Fibroblast of skin of abdomen (primary cell): ENCODE measurements at places on chromosomes 2 and 18.

GRCh38 chr18:46642561-46642960 is 14.5 kb downstream of the LOXHD1 start:
- no peak for DNase-seq

DNA sequence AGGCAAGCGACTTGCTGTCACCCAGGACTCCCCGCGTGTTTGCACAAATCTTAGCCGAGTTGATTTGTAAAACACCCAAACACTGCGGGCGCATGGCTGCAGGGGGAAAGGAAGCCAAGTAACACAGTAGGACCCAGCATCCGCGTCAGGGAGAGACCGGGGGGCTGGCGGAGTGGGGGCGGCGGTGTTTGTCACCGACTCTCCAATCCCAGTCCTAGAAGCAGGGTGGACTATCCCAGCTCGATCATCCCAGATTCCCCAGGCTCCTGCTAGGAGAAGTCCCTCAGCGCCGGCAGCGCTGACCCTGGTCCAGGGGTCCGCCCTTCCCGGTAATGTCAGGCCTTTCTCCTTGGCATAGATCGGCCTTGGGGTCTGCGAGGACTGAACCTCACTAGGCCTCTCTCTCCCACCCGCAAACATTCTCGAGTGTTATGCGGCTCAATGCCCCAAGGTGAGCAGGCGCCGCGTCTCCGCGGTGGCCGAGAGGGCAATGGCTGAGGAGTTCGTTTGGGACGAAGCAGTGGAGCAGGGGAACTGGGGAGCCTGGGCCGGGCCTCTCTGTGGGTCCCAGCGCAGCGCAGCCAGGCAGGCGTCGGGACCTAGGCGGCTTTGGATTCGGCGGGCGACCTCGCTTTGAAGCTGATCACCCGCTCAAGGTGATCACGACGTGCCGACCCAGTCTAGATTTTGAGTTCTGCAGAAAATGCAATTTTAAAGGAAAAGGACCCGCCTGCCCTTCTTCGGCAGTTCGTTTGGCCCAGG is 1.5 kb upstream of the GDF7 start:
- no peak for DNase-seq

DNA sequence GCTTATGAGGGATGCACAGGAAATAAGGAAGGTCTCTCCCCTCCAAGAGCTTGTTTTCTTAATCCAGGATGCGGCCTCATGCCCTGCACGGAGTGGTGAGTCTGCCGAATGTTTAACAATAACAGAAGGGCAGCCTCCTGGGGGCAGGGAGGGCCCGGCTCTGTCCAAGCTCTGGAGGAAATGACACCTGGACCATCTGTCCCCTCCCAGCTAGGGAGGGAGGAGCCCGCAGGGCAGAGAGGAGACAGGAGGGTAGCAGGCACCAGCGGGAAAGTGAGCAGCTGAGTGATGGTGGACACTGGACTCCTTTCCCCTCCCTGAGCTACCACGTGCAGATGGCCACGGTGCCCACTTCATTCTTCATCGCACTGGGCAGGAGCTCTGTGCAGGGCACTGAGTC is 398.2 kb upstream of the MYT1L start:
- no peak for DNase-seq

DNA sequence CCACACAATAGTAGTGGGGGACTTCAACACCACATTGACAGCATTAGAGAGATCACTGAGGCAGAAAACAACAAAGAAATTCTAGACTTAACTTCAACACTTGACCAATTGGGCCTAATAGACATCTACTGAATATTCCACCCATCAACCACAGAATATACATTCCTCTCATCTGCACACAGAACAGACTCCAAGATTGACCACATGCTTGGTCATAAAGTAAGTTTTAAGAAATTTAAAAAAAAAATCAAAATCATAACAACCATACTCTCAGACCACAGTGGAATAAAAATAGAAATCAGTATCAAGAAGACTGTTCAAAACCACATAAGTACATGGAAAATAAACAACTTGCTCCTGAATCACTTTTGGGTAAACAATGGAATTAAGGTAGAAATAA is 9.0 kb upstream of the FLACC1 start:
- DNase-seq, result no peak

DNA sequence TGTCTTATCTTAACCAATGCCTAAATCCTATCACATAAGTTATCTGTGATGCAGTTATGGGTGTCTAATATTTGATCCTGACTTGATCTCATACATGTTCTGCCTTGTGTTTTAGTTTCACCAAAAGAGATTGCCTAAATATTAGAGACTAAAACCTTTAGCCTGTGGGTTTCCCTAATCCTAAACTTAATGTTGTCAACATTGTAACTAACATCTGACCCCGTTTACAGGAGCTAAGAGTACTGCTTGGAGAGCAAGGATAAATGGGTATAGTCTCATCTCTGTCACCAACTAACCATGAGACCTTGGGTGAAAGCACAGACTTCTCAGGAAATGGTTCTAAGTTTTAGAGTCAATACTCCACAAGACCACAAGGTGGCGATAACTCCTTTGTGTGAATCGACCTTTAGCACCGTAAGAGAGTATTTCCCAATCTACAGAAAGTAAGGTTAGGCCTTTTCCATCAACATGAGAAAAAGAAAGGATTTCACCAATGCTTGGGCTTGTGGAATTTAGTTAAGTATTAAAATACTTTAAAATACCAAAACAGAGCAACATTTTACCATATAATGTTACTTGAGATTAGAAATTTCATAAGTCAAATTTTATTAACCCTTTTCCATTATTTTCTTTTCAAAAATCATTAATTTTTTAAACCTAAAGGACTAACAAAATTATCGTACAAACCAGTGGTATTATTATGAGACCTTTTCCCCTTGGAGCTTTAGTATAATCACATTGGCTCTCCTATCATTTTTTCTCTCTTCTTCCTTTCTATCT is 60.5 kb downstream of the G6PC2 start:
- peak; percentile 57 for DNase-seq

DNA sequence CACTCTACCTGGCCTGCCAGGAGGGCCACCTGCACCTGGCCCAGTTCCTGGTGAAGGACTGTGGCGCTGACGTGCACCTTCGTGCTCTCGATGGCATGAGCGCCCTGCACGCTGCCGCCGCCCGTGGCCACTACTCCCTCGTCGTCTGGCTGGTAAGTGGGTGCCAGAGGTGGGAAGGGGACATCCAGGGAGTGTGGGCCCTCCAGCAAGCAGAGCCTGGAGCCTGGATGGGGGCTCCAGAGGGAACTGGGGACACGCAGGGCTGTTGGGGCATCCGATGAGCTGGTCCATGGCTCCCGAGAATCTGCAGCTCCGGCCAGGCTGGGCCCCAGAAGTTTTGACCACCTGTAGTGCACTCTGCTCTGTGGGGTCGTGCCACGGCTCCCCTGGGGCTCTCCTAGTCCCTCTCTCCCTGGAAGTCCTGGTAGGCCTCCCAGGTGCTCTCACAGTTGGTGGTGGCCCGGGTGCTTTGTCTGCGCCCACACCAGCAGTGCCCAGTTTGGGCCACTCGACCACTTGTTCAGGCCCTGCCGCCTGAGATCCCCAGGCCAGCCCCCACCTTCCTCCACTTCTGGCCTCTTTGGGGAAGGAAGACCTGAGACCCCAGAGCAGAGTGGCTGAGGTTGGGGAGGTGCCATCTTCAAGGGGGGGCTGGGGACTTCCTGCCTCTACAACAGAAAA is 4.7 kb downstream of the ESPNL start:
- no peak for DNase-seq

DNA sequence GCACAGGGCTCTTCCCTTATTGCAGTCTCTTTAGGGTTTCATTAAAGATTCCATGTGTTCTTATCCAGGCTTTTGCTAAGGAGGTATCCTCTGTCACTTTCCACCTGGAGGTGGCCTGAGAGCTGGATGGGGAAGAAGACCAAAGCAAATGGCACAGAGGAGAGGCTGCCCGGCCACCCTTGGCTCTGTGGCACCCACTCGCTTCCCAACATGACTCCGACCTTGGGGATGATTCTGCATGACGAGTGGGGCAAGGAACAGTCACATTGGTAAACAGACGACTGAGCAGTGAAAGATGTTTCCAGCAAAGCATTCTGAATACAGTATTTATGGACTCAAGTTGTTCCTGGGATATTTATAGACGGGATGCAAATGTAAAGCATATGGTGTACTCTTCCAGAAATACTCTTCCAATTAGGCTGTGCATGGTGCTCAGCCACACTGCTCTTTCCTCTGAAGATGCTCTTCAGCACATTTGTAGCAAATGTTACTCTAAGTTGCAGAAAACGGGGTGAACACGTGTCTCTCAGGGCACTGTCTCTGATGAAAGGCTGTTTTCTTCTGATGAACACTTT is 377.1 kb upstream of the HS6ST1 start:
- DNase-seq, result no peak

GRCh38 chr2:26475037-26475436 is 2.9 kb downstream of the OTOF start:
- no peak for DNase-seq

- DNase-seq, result peak; percentile 61
Observed at GRCh38 chr2:107263628-107264027, 377.7 kb upstream of the ST6GAL2 start.

DNA sequence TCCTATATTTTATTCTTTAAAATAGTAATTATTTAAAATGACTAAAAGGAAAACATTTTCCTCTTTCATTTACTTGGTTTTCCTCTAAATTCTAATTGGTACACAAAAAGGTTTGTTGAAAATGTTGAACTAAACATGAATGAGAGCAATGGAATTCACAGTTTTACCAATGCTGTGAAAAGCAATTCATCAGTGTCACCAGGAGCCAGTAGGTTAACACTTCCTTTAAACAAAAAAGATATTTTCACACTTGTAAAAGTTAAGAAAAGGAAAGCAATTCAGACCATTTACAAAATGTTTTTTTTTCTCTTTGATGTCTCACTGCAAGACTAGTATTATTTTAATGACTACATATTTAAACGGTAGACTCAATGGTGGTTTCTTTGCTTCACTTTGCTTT is 341.6 kb downstream of the RIT2 start:
- no peak for DNase-seq

- DNase-seq, result peak; percentile 71
Observed at GRCh38 chr2:27890924-27891672, 569 bp downstream of the BABAM2 start.
